ENCODE measurements at places on chromosomes 4 and X. TPM values are rescaled to one million over a fixed set of nuclear protein-coding genes. Genes with fewer than 3 reads are reported as not detected.

The HPGDS gene
- total RNA-seq: not detected

The TFDP3 gene
- total RNA-seq: not detected

The MAGEA10 gene
- not detected for total RNA-seq

The H2BW2 gene
- total RNA-seq: not detected

The ANOS1 gene
- total RNA-seq: 0.20 TPM

The AKAP4 gene
- total RNA-seq: not detected

The POLN gene
- 1.8 TPM for total RNA-seq

The CACNA1F gene
- total RNA-seq: not detected

The RIBC1 gene
- total RNA-seq: 0.53 TPM

The ADH7 gene
- not detected for total RNA-seq

The PLAC1 gene
- total RNA-seq: 0.71 TPM

The CCSER1 gene
- total RNA-seq: not detected

The GPR50 gene
- 0.25 TPM for total RNA-seq

The NKX3-2 gene
- 0.09 TPM for total RNA-seq

The GABRB1 gene
- total RNA-seq: not detected

The CXCL6 gene
- total RNA-seq: not detected

The FMR1 gene
- total RNA-seq: 22.6 TPM

The MAGEA1 gene
- total RNA-seq: 0.13 TPM

The GPRIN3 gene
- total RNA-seq: 1.5 TPM

The FAT4 gene
- 2.0 TPM for total RNA-seq

The PASD1 gene
- total RNA-seq: not detected

The SHROOM2 gene
- 0.73 TPM for total RNA-seq

The UGT2B17 gene
- total RNA-seq: not detected

The SSX5 gene
- not detected for total RNA-seq

The TMEM156 gene
- 22.7 TPM for total RNA-seq

The SPACA5 gene
- total RNA-seq: not detected

The CAPN6 gene
- not detected for total RNA-seq

The PPP1R2C gene
- not detected for total RNA-seq

The CFI gene
- total RNA-seq: 0.65 TPM

The MFSD8 gene
- total RNA-seq: 13.7 TPM

The ADGRL3 gene
- 0.03 TPM for total RNA-seq

The EFHC2 gene
- 0.21 TPM for total RNA-seq

The DCAF12L2 gene
- 0.18 TPM for total RNA-seq

The NUP62CL gene
- 16.8 TPM for total RNA-seq

The BANK1 gene
- 1.3 TPM for total RNA-seq

The SLC7A11 gene
- total RNA-seq: 20.5 TPM

The CTAG2 gene
- total RNA-seq: not detected

The ATOH1 gene
- not detected for total RNA-seq

The ALPK1 gene
- 1.9 TPM for total RNA-seq

The GYPE gene
- total RNA-seq: not detected

The FAM47C gene
- not detected for total RNA-seq

The EDA2R gene
- 12.4 TPM for total RNA-seq

The CT55 gene
- not detected for total RNA-seq

The SLC4A4 gene
- total RNA-seq: 1.8 TPM

The JAKMIP1 gene
- not detected for total RNA-seq

The GCNA gene
- 1.7 TPM for total RNA-seq

Data from A549 treated with Mapracorat at 1 μM for 4 hours (cell line).